Right atrium auricular region (tissue), 2 donors: ENCODE measurements at places on chromosomes 3 and 15. TPM values are rescaled to one million over a fixed set of nuclear protein-coding genes. Genes with fewer than 3 reads are reported as not detected.

- no peak overlapping the region for H3K4me3 ChIP-seq
- no peak for DNase-seq
- no peaks in the 10 kb centered on the region for H3K27me3 ChIP-seq
- no peak overlapping the region for H3K27ac ChIP-seq
- H3K4me1 ChIP-seq = peaks cover 5% of the 10 kb centered on the region
- H3K36me3 ChIP-seq = no peaks in the 10 kb centered on the region
These were observed 194.0 kb downstream of the SSR3 start for GRCh38 chr3:156360963-156361362.

- no peak for DNase-seq
- H3K36me3 ChIP-seq = peaks cover 13% of the 10 kb centered on the region
- no peaks in the 10 kb centered on the region for H3K27me3 ChIP-seq
- no peak overlapping the region for H3K4me3 ChIP-seq
- H3K4me1 ChIP-seq = no peaks in the 10 kb centered on the region
These were observed 47.5 kb downstream of the ASTE1 start for GRCh38 chr3:130979117-130979516.

DNA sequence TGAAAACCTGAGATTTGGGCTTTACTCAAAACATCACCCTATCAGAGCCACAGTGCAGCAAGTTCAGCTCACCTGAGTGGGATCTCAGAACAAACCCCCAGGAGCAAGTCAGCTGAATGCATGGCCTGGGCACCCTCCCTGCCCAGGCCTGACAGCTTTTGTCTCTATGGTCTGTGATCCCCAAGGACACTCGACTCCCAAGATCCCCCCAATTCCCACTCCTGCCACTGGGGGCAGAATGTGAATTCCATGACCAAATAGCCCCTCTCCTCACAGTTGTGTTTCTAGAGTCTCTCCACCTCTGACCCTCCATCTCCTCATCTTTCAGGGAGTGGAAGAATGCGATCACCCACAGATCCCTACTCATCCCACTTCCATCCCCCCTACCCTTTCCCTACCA, 58.9 kb downstream of the ZNF445 start:
- H3K4me3 ChIP-seq = no peak overlapping the region
- no peaks in the 10 kb centered on the region for H3K36me3 ChIP-seq

DNA sequence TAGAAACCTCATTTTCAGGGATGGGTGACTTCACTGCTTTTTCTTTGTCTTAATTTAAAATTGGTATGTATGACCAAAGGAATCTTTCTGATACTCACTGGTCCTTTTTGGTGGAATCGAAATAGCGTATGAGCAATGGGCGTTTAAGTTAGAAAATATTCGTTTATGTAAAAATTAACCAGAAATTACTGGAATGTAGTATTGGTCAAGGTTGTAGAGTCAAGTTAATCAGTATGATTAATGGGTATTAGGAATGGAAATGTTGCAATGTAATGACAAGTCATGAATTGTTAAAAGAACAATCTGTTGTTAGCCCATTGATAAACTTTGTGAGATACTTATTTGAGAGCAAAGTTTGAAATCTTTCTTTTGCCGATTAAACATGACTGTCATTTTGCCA, 36.9 kb downstream of the AKAP13 start:
- H3K27me3 ChIP-seq = no peaks in the 10 kb centered on the region
- no peak for DNase-seq
- no peaks in the 10 kb centered on the region for H3K4me1 ChIP-seq
- no peak overlapping the region for H3K4me3 ChIP-seq
- no peaks in the 10 kb centered on the region for H3K36me3 ChIP-seq

The CADM2 gene
- 9.5 TPM for total RNA-seq
